Tibial nerve (tissue), 4 donors: ENCODE measurements at places on chromosomes 3 and 15. TPM values are rescaled to one million over a fixed set of nuclear protein-coding genes. Genes with fewer than 3 reads are reported as not detected.

- no peak for DNase-seq
These were observed 75.7 kb downstream of the SPSB4 start for GRCh38 chr3:141126661-141127343.

Gene ZNF774
- 0.90 TPM for total RNA-seq

Gene PLD1
- 15.3 TPM for total RNA-seq

DNA sequence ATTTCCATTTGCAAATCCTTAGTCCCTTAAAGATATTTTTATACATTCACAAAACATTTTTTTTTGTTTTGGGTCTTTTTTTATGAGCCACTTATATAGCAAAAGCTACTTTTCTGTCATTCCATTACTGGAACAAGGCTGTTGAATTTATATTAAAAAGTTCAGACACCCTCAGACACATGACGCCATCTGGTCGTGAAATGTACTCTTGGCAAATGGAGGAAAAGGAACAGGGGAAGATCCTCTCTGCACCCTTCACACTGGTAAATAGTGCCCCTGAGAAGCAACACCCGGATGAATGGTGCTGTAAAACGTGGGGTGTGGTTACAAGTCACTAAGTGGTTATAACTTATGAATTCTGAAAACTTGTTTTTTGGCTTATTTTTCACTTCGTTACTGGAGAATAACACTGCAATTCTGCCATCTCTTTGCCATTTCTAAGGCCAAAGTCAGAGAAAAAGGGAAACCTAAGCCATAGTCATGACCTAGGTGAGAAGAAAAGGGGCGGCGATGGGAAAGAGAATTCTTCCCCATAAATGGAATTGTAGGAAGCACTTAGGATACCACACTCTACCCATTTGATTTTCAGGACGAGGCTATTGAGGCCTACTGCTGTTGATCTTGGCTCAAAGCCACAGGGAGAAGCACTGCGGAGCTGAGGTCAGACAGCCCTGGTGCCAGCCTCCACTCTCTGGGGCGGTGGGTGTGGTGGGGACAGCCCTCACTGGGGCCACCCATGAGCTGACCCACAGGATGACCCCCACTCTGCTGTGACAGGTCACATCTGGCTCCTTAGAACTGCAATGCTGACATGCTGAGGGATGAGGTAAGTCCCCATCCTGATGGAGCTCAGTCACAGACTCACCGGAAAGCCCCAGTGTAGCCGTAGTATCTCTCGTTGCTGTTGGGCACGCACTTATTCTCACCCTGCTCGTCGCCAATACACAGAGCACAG, 21.9 kb downstream of the LTF start:
- DNase-seq = no peak

DNA sequence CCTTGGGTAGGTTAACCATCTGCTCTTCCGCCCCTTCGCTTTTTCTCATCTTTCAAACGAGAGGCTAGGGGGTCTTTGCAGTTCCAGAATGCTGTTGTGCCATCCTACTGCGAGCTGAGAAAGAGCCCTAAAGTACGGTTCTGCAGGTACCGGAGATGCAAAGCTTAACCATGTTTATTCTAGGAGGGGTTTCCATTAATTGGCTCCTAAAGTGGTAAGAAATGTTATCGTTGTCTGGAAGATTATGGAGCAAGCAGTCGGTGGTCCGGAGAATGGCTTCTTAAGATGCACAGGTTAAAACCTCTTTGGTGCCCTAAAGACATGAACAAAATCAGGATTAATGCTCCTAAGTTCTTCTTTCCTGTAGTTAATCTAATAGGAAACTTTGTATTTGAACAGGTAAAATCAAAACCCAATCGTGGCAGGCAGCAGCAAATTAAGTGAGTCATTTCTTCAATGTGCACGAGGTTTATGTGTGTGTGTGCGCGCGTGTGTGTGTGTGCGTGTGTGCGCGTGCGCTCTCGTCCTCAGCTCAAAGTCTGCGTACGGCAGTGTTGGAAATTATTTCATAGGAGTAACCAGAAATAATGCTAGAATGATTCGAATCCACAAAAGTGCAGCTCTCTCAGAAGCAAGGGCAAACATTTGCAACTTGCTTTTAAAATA, 772 bp downstream of the FAM81A start:
- DNase-seq = no peak
